ENCODE measurements at places on chromosomes 5 and 9.
A peak's percentile ranks its signal among the peaks of the same experiment; 100 is the strongest.

GRCh38 chr5:39005566-39006232 lies 68.5 kb downstream of the RICTOR start:
- no peak for DNase-seq

- DNase-seq, result no peak
Measured at GRCh38 chr5:137808503-137809135, 54.5 kb upstream of the HNRNPA0 start.

GRCh38 chr5:62653864-62654575 lies 75.4 kb downstream of the LRRC70 start:
- DNase-seq, result no peak

- no peak for DNase-seq
Measured at GRCh38 chr5:148965511-148966265, 97.2 kb downstream of the SH3TC2 start.

- no peak for DNase-seq
Measured at GRCh38 chr5:136079195-136079985, 50.6 kb downstream of the TGFBI start.

DNA sequence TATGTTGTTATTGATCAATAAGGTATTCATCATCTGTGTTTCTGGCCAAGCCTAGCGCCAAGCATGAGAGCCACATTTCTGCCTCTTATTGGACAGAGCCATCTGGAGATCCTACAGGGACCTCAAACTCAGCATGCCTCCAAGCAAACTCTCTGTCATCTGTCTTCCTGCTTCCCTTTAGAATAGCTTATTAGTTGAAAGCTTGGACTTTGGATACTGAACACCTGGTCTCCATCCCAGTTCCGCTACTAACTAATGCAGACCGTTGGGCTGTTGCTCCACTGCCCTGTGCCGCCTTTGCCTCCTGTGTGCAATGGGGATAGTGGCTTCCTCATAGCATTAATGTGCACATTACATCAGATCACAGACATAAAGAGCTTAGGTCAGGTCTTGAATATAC lies 65.5 kb downstream of the MAP1B start:
- DNase-seq, result no peak

- DNase-seq, result no peak
Measured at GRCh38 chr9:108811944-108812343, 43.8 kb downstream of the ACTL7B start.

- no peak for DNase-seq
Measured at GRCh38 chr9:114238472-114238871, 83.1 kb downstream of the COL27A1 start.

DNA sequence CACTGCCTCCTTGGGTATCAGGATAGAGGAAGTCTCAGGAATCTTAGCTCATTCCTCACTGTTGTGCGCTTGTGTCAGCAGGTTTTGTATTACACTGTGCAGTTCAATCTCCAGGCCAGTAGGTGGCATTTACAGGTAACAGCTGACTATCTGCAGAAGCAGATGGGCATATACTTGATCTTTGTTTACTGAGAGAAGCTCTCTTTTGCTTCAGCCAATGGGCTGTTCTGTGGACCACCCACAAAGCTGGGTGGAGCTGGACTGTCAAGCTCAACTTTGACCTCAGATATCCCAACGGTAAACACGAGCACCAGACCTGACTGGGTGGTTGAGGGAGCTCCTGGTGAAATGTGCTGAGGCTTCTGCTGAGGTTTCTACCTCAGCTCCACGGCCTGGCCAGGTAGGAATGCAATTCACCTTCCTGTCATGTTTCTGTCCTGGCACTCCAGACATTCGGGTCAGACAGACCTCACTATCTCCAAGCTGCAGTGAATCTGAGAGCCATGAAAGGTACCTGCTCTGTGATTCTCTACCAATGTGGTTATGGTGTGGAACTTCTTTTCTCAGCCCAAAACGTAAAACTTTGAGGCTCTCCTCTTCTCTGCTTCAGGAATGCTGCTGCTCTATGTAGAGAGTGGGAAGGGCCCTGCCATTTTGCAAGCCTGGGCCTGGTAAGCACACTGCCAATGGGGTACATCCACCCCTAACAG lies 167.9 kb upstream of the ACTBL2 start:
- DNase-seq, result no peak

GRCh38 chr9:136784249-136784996 lies 6.7 kb upstream of the TMEM141 start:
- no peak for DNase-seq

DNA sequence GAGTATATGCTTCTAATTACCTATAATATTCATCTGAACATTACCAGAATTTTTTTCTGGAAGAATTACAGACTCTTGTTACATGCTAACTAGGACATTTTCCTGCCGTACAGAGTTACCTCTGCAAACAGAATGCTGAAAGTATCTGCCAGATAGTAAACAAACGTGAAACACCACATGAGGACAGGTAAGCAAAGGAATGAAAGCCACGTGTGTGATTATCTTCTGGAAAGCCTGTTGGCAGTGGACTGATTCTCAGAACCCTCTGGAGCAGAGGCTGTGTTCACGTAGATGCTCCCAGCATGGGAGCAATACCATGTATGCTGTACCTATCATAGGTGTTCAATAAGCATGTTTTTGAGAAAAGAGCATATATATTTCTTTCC lies 472.6 kb downstream of the ENC1 start:
- no peak for DNase-seq

DNA sequence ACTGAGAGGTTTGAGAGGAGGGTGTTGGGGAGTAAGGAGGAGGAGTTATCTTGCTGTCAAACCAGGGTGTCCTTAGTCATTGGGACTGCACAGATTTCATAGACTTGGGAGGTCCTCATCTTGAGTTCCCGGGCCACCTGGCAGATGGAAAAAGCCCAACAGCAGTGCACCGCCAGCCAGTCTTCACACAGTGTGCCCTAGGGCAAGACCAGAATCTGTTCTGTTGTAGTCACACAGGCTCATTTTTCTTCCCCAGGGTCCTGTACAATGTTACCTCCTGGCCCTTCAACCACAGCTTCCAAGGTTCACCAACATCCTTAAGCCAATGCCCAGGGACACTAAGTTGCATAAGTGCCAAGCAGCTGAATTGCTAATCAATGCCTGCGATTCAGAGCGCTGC lies 21.0 kb downstream of the PLAC8L1 start:
- DNase-seq, result no peak

- DNase-seq, result no peak
Measured at GRCh38 chr5:78280261-78280660, 14.2 kb downstream of the AP3B1 start.

DNA sequence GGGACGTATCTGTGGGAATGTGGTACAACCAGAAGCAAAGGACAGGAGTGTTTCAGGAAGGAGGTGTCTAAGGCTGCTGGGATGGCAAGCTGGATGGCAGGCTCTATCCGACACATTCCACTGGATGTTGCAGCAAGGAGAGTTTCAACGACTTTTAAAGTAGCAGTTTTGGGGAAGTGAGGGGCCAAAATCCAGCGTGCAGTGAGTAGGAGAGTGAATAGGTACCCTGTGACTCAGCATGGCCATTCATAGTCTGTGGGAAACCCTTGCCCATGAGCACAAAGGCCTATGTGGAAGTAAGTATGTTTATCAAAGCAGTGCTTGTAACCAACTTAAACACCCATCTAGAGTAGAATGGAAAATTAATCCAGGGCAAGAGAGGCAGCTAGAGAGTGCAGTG lies 664.7 kb downstream of the ACTL7B start:
- no peak for DNase-seq

- DNase-seq, result no peak
Measured at GRCh38 chr9:99040911-99041582, 63.9 kb upstream of the TGFBR1 start.

DNA sequence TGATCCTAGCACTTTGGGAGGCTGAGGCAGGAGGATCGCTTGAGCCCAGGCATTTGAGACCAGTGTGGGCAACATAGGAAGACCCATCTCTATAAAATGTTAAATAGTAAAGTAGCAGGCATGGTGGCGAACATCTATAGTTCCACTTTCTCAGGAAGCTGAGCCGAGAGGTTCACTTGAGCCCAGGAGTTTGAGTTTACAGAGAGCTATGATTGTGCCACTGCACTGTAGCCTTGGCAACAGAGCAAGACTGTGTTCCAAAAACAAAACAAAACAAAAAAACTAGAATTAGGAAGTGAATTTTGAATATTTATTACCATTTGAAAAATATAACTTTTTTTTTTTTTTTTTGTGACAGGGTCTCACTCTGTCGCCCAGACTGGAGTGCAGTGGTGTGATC lies 26.8 kb upstream of the PAX5 start:
- no peak for DNase-seq

GRCh38 chr9:93582115-93582514 lies 5.7 kb downstream of the PHF2 start:
- DNase-seq, result no peak

GRCh38 chr5:150080696-150081435 lies 5.5 kb downstream of the CSF1R start:
- DNase-seq, result no peak

DNA sequence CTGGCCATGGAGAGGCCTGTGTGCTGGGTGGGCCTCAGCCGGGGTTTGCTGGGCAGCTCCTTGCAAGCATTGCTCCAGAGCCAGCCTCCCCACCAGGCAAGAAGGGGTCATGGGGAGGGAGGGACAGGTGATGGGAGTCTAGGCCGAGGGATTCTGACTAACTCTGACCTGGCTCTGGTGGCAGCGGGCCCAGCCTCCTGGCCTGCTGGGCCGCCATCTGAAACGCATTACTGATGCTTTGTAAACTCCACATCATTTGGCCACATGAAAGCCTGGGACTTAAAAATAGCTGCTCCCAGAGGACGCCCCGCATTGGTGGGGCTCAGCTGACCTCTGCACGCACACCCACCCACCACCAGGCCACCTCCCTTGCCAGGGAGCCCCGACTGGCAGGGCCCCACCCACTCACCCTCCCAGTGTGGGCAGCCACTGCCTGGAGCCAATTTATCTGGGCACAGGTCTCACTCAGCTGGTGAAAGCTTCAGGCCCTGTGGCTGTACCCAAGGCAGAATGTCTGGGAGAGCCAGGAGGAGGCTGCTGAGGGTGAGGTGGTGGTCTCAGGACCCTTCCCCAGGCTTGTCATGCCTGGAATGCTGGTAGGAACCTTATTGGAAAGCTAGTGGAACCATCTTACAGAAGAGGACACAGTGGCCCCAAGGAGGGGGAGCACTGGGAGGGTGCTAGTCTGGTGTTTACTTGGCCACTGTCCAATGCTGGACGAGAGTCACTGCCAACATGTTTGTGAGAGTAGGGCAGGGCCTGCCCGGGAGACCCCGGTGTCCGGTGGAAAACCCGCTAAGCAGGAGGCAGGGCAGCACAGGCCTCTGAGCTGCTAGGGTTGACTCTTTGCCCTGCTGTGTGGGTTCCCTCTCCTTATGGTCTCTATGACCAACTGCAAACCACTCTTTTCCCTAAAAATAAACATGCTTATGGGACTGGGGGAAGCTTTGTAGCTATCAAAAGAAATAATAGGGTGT lies 10.8 kb downstream of the TCF7 start:
- DNase-seq, result no peak

DNA sequence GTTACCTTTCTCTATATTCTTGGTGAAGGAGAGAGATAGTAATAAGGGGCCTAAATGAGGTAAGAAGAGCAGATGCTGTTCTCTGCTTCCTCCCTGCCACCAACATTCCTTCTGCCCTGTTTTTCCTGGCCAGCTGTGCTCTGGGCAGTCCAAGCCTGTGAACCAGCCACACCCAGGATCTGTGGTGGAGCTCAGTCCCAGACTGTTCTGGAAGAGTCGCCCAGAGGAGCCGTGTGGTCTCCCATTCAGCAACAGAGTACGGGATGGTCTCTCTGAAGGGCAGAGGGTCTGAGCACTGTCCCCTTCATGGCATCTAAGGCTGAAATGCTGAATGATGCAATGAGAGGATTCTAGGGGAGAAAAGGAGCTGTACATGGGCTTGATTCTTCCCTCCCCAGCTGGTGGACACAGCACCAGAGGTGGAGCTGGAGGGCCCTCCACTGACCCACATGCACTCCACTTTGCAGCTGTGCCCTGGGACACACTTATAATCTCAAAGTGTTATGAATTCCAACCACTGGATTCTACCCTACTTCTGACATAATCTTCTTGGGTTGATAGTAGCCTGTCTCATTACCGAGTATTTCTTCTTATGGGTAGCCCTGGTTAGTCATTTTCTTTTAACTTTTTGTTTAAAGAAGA lies 70.8 kb upstream of the RPS23 start:
- no peak for DNase-seq

- DNase-seq, result no peak
Measured at GRCh38 chr5:59008816-59009473, 426.1 kb downstream of the RAB3C start.

GRCh38 chr5:5826911-5827310 lies 404.4 kb downstream of the ICE1 start:
- DNase-seq, result no peak

DNA sequence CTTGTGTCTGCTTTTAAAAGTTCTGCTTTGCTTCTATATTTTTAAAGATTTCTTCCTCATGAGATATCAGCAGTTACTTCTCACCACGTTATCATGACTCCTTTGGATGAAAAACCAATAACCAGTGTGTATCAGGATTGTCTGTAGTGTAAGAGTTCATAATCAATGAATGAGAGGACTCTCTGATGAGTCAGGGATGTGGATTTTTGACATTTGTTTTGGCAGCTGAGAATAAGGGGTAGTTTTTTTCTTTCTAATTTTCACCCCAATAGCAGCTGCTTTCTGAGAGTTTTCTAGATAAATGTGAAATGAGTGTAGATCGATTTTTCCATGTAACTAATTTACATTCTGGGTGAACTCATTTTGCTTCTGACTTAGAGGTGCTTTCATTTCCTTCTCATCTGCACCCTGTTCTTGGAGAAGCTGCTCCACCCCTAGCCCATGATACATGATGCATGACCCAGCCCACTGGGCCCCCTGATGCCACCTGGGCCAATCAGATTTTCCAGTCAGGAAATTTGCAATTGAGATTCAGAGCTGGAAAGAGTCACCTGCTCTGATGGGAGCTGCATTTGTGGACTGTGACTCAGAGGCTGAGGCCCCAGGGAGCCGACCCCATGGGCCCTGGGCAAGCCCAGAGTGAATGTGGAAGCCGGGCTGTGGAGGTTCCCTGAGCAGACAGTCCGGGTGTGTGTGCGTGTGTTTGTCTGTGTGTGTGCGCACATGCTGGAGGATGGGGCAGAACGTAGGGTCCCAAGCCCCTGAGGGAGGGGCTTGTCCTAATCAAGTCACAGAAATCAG lies 159.3 kb downstream of the RGS3 start:
- DNase-seq, result peak; percentile 80

- no peak for DNase-seq
Measured at GRCh38 chr5:160039810-160040470, 31.0 kb downstream of the TTC1 start.

- DNase-seq, result no peak
Measured at GRCh38 chr5:72849546-72849945, 33.1 kb downstream of the TNPO1 start.

All from stimulated activated CD4-positive, alpha-beta T cell treated with anti-CD3 and anti-CD28 coated beads, TNF-alpha, amount 100 ng/mL, for 24 hours (primary cell).